Right ventricle myocardium superior (tissue), 1 donor: ENCODE measurements at places on chromosomes 3 and 15. TPM values are rescaled to one million over a fixed set of nuclear protein-coding genes. Genes with fewer than 3 reads are reported as not detected.

GRCh38 chr3:2856138-2857133 lies 253.7 kb downstream of the IL5RA start:
- DNase-seq: no peak

DNA sequence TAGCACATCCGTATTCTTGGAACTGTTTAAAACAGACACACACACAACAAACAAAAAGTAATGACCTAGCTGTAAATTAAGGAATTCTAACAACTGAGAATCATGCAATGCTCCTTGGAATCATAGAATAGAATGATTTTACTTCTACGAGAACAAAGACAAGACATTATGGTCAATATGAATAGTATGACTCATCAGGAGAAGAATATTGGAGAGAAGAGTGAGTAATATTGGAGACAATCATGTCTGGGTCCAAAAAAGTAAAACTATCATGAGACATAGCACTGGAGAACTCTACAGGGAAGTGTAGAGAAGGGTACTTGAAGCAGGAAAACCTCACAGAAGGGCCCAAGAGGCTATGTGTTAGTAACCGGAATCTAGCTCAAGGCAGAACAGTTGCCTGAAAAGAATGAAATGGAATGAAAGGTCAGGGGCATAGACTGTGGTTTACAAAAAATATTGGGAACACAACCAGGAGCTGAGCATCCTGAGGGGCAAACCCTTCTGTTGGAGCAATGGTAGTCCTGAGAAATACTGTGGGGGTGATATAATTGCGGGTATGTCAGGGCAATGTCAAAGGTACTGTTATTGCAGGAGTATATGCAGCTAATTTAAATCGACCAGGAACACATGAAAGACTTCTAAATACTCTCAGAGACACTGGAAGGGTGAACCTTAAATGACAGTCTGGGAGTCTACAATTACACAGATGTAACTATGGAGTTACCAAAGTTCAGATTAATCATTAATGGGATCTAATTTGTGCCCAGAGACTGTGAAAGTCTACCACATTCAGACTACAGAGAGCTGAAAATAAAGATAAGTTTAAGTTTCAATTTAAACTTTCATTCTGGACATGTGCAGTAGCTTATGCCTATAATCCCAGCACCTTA lies 201.2 kb downstream of the BCHE start:
- DNase-seq: no peak

PRTG gene
- total RNA-seq: 0.67 TPM

- no peak for DNase-seq
These were observed 74.7 kb upstream of the COL6A6 start for GRCh38 chr3:130442284-130442683.

DNA sequence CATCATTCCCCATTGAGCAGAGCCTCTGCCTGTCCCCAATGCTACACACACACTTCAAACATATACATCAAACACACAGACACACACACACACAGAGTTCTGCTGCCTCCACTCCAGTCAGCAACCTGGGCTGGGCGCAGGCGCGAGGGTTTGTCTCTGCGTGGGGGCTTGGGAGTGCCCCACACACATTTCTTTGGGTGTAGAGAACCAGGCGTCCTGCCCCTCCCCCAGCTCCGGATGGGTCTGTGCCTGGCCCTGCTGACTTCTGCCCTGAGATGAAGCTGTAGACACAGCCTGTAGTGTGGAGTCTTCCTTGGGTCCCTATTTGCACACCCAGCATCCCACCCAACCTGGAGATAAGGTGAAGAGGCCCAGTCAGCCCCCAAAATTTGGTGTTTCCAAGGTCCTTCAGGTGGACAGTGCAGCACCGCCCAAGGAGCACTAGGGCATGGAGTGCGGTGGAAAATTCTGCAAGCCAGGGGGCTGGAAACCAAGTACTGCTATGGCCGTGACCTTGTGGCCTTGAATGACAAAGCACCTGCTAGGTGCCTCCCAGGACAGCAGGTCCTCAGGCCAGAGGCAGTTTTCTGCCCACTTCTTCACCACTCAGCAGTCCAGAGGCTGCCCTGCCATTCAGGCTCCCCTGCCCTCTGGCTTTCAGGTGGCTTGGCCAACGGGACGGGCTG lies 26.8 kb downstream of the FBXW12 start:
- no peak for DNase-seq

CCRL2 gene
- 1.1 TPM for total RNA-seq

DNA sequence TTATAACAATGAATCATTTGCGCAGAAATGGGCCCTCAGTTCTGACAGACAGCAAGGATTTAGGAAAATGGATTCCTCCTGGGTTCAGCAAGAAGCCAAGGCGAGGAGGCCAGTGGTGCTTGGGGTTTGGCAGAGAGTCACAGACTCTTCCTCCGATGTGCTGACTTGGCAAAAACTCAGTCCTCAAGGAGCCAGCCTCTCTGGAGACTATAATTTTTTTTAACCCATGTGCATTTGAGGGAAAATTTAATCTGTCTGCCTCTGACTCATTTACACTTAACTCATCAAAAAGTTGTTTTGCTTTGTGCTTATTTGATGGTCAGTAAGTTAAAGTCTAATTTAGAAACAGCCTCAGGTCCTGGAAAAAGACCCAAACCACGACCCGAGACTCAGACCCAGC lies 34.2 kb upstream of the SLC24A5 start:
- no peak for DNase-seq

DNA sequence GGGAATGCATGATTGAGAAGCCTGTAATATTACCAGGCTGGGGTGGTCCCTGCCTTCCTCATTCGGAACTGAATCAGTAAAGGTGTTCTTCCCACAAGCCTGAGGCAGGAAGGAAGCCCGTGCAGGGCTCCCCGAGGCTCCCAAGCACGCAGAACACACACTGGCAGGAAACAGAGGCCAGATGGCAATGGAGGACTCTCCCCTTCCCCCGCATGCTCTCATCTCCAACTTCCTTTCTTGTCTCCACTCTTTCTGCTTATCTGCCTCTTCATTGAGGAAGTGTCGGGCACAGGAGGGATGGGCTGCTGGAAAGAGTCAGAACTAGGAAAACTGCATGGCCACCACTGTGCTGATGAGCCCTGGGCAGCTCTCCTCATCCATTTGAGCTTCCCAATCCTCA lies 123.5 kb downstream of the NUP210 start:
- peak; percentile 22 for DNase-seq

- no peak for DNase-seq
These were observed 234.2 kb upstream of the MCTP2 start for GRCh38 chr15:93997071-93997658.

GRCh38 chr3:170634663-170635384 lies 48.9 kb upstream of the SLC7A14 start:
- DNase-seq: no peak

ECE2 gene
- total RNA-seq: not detected

DNA sequence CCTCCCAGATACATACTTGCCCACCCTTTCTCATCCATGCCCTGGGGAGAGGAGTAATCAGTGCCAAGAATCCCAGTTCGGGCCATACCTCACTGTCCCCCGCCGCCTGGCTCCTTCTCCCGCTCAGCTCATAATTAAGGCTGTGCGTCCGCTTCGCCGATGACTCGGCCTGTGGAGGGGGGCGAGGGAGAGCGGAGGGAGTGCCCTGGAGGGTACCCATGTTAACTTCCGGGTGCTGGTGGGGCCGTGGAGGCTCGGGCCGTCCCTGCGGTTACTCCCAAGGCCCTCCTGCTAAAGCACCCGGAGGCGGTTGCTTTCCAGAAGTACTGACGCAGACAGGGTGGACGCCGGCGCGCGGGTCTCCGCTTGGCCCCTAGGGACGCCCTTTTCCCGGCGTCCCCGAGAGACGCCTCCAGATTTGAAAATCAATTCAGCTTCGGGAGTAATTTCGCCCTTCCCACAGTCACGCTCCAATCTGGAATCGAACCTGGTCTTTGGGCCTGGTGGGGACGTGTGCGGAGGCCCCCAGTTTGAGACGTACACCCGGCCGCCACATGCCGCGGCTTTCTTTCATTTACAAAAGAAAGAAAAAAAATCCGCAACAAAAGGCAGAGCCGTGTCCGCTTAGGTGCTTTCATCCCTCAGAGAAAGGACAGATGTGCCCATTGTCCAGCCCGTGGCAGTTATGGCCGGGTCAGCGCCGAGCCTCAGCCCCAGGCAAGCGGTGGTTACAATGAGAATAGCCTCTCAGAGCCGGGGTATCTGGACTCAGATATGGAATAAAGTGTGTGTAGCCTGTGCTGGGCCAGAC lies 1.0 kb upstream of the ONECUT1 start:
- DNase-seq: no peak

- no peak for DNase-seq
These were observed 39.9 kb upstream of the LDHAL6B start for GRCh38 chr15:59166601-59167265.

- DNase-seq: no peak
These were observed 19.2 kb downstream of the PXK start for GRCh38 chr3:58351920-58352319.

DNA sequence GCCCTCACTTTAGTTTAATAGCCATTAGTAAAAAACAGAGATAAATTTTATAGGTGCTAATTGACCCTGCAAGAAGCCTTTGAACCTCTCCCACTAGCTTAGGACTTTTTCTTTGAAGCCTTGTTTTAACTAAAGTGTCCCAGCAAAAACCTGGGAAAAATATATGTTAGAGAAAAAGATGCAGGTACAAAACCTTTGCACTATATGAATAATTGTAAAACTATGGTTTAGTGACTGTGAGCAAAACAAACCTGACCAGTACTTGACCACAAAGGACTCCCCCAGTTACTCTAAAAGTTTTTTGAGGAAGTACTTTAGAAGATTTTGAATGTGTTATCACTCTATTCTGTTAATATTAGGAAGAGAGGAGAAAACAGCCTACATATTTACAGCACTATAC lies 123.3 kb upstream of the TP63 start:
- DNase-seq: no peak

DNA sequence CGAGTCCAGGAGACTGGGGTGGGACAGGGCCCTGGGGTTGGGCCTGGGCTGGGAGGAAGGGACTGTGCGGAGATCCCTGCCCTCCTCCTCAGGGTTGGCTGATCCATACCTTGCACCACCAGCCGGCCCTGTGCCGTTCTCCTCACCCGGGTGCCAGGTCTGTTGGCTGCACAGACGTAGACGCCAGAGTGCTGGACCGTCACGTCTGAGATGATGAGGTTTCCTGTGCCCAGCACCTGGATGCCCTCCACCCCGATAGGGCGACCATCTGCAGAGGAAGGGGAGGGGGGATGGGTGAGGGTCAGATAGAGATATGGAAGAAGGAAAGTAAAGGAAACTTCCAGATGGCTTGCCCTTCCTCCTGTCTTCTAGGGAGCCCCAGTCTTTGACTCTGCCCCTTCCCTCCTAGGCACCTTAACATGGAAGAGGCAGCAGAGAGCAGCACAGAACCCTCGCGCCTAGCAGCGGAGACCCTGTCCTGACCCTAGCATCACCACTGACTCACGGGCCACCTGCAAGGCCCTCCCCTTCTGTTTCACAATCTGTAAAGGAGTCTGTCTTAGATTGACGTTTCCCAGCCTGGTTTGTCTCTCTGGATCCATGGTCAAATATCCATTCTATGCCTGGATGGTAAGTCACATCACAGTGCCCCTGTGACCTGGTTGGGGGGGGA lies 28.8 kb downstream of the RNU5B-1 start:
- DNase-seq: no peak

GOLGA6L10 gene
- 0.11 TPM for total RNA-seq

PPP1R14D gene
- not detected for total RNA-seq

- DNase-seq: no peak
These were observed 267.2 kb downstream of the FAM43A start for GRCh38 chr3:194952841-194953241.

TLR9 gene
- 0.32 TPM for total RNA-seq

- DNase-seq: no peak
These were observed 10.7 kb upstream of the ZXDC start for GRCh38 chr3:126486360-126486847.

IQCF5 gene
- not detected for total RNA-seq

DNA sequence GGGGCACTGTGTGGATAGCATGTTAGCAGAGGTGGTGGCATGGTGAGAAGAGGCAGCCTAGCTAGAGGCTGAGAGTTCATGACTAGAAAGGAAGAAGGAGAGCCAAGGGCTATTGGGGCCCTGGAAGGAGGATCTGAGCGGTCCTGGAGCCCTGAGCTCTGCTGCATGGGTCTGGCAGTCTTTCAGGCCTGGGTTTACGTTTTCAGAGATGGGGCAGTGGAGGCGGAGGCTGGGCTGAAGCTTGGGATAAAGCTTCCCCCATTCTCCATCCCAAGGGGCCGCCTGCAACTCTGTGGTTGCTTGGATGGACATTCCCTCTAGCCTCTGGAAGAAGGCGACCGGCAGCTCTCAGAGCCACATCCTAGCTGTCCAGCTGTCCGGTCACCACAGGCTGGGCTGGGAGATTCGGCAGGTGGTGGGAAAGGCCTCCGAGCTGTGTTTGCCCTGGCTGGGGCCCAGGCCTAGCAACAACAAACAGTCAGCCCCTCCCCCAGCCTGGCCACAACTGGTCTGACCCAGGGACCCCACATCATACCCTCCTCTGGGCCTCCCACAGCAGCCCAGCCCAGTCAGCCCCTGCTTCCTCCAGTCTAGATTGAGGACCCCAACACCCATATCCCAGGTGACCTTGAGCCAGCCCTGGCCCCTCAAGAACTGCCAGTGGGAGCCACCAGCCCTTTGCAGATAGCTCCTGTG lies 1.8 kb upstream of the SLC38A3 start:
- DNase-seq: no peak

DNA sequence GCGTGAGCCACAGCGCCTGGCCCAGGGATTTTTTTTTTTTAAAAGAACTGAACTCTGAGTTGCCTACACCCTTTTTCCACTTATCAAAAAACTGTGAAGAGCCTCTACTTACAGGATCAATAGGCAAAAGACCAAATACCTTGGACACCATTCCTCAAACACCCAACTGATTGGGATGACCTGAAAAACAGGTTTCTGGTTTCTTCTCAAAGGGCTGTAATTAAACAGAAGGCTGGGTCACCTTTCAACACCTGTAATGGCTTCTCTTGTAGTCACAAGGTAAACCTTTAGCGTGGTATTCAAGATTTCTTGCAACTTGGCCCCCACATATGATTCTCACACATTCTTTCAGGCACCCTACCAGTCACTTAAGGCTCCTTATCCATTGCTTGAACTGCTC lies 38.4 kb upstream of the PLXND1 start:
- DNase-seq: no peak

PIF1 gene
- 0.35 TPM for total RNA-seq

RHCG gene
- not detected for total RNA-seq

GRCh38 chr15:89767411-89767915 lies 8.7 kb upstream of the MESP2 start:
- peak; percentile 32 for DNase-seq

ASB14 gene
- total RNA-seq: 13.4 TPM
